ENCODE measurements at places on chromosomes 5 and 9.

GRCh38 chr9:72612449-72612848 lies 91.0 kb downstream of the TMC1 start:
- no peak for DNase-seq

GRCh38 chr5:124576848-124577409 lies 169.5 kb downstream of the ZNF608 start:
- no peak for DNase-seq

- DNase-seq: no peak
Measured at GRCh38 chr9:127237801-127238200, 26.8 kb upstream of the GARNL3 start.

DNA sequence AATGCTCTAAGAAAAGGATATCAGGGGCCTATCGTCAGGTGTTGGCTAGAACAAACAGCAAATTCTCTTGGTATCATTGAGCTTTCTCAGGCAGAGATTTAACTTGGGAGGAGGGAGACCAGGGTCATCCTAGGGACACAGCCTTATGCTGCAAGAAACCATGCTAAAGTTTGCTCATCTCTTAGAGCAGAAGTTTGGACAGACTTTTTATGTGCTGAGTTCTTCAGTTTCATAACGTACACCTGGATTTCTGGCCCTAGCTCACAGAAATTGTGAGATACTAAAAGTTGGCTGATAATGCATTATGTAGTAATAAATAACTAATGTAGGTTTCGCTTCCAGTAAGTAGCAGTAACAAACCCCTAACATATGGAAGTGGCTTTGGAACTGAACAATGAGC lies 1359.8 kb upstream of the CDH9 start:
- DNase-seq: no peak

DNA sequence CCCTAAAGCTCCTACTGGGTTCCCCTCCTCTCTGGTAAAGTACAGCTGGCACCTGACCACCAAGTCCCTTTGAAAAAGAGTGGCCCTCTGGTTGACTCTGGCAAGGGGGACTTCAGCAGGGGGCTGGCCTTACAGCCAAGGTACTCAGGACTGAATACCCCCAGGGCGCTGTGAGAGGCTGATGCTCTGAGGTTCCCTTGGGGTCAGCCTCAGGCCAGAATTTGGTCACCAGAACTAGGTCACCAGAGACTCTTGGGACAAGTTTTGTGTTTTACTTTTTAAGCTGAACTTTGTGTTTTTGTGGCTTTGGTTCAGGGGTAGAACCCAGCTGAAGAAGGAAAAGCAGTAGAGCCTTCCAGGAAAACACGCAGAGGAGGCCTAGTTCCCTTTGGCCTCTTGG lies 23.3 kb upstream of the SMU1 start:
- no peak for DNase-seq

- DNase-seq: peak; percentile 65
Measured at GRCh38 chr9:133008824-133009223, 22.0 kb upstream of the GTF3C5 start.

- no peak for DNase-seq
Measured at GRCh38 chr5:152683205-152683604, 278.1 kb upstream of the NMUR2 start.

DNA sequence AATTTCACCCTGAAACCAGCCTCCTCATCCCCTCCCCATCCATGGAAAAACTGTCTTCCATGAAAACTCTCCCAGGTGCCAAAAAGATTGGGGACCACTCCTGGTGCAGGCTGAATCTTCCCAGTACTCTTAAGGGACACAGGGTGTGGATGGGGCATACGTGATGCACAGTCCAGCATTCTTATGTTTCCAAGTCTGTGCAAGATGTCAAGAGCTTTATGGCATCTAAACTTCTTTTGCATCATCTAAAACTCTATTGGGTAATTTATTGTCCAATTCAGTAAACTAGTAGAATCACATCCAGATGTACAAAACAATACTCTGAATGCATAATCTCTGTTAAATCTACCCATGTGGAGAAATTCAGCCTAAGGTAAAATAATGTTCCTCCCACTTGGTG lies 9.3 kb upstream of the FGD3 start:
- no peak for DNase-seq

GRCh38 chr9:135586601-135587109 lies 25.1 kb downstream of the PAEP start:
- DNase-seq: no peak

DNA sequence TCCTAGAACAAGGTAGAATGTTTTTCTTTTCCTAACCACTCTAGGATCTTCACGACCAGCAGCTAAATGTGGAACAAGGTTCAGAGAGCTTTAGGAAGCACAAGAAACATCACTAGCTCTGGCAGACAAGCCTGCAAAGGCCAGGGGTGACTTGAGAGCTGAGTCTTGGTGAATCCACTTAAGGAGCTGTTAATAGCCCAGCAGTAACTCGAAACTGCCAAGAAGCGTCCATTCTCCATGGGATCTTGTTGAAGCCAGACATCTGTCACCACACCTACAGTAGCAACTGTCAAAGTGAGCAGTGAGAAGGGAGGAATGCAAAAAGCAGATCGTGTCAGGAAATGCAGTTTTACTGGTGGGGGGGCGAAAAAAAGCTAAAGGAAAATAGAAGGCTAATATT lies 87.2 kb downstream of the ATPSCKMT start:
- no peak for DNase-seq

DNA sequence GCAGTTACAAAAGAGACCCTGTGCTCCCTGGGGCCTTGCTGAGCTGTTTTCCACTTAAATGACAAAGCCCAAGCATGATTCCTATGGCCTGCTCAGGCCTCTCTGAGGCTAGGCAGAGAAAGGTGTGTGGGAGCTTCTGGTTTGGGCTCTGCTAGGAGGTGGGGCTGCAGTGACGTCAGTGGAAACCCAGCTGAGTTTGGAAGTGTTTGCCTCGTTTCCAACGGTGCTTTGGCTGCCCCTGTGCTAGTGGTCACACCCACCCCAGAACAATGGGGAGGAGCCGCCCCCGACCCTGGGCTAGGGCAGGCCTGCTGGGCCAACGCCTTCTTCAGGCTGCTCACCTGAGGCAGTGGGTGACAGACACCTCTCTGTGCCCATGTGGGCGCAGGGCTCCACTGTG lies 10.4 kb downstream of the ANGPTL2 start:
- DNase-seq: no peak

DNA sequence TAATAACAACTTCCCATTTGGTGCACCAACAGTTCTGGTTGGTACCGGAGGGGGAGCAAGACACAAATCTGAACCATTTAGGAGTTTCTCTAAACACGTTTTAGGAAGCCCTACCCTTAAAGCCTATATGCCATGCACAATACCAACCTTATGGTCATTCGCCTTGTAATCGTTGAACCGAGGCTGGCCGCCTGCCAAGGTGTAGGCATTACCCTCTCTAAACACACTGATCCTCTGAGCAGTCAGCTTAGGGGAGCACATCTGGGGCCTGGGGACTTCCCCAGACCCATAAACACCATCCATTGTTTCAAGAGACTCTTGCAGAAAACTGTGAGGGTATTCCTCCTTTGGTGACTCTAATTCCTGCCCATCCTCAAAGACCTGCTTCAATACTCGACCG lies 328 bp downstream of the GRXCR2 start:
- no peak for DNase-seq

GRCh38 chr9:122468735-122469134 lies 9.0 kb downstream of the OR1J1 start:
- no peak for DNase-seq

DNA sequence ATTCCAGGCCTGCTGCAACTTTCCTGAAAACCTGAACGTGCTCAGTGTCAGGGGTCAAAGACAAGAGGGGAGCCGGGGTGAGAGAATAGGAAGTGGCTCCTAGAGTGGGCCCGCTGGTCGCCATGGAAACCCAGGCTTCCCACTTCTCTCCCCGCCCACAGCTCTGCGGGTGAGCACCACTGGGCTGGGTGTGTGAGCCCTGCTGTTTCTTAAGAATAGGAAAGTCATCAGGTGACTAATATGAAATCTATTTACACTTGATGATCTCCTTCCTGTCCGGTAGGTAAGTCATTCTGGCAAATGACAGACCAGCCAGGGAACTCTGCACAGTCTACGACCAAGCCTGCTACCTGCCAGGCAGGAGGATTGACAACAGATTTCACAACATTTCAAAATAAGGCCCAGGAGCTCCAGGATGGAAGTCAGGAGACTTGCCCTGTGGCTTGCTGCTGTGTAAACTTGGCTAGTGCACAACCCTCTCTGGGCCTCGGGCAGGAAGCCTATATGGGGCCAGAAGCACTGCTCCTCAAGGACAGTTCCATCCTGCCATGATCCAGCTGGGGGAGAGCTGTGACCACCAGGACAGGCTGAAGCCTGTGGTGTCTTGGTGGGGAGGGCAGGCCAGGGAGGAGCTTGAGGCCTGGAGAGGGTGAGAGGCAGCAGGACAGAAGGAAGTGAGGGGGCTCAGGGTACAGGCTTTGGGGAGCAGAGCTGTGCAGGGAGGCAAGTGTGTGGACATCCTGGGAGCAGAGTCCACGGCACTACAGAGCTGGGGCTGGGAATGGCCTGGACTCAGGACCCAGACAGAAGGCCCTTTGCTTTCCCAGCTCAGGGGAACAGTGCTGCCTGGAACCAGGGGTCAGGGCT lies 60.6 kb downstream of the SHB start:
- DNase-seq: peak; percentile 96

DNA sequence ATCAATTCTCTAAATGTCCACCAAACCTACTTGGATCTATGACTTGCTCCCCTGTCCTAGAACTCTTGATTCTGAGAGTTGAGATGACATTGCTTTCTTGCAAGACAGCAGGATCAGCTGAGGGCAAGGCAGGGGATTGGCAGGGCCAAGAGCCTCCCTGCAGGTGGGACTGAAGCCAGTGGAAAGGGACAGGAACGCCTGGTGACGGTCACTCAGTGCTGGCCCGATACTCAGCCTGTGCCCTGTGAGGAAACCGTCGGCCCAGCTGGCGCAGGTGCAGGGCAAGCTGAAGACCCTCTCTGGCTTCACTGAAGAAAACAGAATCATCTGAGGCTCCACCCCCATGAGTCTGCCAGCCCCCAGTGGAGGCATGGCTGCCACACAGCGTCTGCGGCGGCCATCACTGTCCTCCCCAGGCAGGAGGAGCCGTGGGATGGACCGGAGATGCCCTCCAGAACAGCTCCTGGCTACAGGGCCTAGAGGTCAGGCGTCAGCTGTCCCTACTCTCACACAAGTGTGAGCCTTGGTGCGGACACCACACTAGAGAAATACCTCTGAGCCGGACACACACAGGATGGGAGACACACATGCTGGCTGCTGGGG lies 14.7 kb downstream of the UBAC1 start:
- no peak for DNase-seq

DNA sequence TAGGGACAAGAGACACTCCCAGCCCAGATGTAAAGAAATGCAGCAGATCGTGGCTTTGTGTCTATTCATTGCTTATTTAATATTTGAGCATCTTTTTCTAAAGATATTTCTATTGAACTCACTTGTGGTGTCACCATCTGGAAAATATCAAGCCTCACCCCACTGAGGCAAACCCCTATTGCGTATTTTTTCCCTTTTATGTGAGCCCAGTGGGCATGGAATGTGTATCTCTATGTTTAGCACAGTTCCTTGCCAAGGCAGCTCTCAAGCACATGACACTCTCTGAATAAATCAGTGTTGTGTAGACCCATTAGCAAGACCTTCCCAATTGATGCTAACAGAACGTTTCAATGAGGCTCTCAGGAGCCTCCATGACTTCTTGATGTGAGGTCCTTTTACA lies 81.6 kb downstream of the TMEM174 start:
- no peak for DNase-seq

DNA sequence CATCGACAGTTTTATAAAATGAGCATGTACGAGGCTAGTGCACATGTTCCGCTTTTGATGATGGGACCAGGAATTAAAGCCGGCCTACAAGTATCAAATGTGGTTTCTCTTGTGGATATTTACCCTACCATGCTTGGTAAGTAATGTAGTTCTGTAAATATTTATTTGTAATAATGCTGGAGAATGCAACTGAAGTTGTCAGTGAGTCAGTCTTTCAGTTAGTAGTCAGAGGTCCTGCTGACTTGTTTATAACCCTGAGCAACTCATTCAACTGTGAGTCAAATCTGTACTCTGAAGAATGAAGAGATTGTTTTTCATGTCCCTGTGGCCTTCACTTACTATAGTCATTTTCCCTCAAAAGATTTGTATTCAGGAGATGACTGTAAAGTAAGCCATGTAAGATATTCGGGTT lies 28.4 kb upstream of the GPR150 start:
- no peak for DNase-seq

GRCh38 chr5:172505403-172505759 lies 51.1 kb upstream of the SH3PXD2B start:
- no peak for DNase-seq

- no peak for DNase-seq
Measured at GRCh38 chr5:157167214-157167621, 1.2 kb upstream of the GARIN3 start.

DNA sequence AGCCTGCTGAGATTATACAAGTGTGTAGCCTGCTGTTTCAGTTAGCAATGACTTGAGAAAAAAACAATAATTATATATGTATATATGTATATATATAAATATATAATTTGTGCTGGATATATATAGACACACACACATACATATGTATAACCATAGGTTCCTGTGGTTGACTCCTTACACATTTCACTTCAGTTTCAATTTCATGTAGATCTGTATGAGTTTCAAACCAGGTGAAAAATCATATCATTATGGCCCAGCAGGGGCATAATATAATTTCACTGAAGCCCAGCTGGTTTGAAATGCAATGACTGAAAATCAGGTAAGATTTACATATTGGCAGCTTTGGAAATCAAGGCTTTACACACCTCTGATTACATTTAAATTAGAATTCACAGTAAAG lies 690.4 kb upstream of the CDH18 start:
- DNase-seq: no peak

DNA sequence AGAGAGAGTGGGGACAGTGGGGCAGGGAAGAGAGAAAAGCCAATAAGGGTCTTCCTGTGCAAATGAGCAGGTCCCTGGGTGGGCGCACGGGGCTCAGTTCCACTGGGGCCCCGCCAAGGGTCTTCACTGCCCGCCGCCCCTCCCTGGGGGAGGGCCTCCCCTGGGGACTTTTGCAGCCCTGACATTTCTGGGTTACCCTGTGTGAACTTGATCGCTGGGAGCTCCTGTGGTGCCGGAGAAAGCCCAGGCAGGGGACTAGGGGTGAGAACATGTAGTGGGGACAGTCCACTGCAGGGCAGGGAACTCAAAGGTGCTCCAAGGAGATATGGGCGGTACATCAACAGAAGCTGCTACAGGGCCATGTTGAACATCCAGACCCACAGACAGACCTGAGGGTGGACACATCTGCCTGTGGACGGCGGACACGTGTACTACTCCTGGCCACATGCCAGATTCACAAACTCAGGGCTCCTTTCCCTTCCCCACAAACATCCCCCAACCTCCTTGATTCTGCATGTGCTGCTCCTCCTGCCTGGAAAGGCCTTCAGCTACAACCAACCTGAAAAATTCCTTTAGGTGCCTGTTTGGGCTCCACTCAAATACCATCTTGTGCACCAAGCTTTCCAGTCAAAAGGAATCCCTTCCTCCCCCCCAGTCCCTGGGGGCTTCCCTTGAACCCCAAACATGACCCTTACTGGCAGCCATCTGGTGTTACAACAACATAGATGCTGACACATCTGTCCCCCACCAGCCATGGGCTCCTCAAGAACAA lies 43.0 kb upstream of the NEK6 start:
- no peak for DNase-seq

Data from inflammatory macrophage treated with lipopolysaccharide for 1 hour (primary cell).